ENCODE measurements at places on chromosomes 7 and 10.

- peak; percentile 88 for DNase-seq
These were observed 96.7 kb downstream of the HTR5A start for GRCh38 chr7:155166673-155167370.

GRCh38 chr7:33355386-33355785 is 226.0 kb downstream of the BBS9 start:
- no peak for DNase-seq

GRCh38 chr10:98655492-98655891 is 208.8 kb upstream of the HPS1 start:
- no peak for DNase-seq

DNA sequence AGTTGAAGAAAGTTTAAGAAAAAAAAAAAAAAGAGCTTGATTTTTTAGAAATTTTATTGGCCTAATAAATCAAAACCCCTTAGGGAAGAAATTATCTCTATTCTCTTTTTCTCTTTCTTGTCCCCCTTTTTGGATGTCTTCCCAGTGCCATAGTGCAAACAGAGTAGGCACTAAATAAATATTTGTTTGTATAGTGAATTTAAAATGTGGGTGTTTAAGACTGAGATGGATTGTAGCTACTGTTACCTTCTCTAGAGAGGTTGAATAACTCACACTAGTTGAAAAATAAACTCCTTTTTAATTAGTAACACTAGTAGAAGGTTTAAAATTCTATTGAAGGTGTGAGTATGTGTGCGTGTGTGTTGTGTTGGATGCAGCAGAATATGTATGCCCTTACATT is 783.8 kb downstream of the NXPH1 start:
- no peak for DNase-seq

GRCh38 chr7:88761779-88762178 is 2.3 kb downstream of the ZNF804B start:
- DNase-seq: no peak

- DNase-seq: no peak
These were observed 111.6 kb upstream of the TBX20 start for GRCh38 chr7:35365523-35365922.

DNA sequence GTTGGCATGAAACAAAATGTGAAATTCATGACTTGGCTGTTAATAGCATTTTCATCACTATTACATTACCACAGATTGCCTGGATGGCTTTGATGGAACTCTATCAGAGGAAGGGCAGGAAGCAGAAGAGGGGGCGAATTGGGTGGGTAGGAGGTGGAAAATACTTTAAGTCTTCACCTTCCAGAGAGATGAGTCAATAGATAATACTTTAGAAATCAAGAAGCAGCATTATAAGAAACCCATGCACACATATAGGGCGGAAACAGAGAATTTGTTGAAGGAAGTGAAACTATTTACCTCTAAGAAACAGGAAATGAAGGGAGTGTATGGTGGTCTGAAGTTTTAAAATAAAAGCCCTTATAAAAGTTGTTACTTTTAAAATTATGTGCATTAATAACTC is 152.1 kb upstream of the TARP start:
- no peak for DNase-seq

GRCh38 chr10:122617476-122618270 is 57.1 kb downstream of the DMBT1 start:
- no peak for DNase-seq

- peak; percentile 26 for DNase-seq
These were observed 624 bp upstream of the ZNF783 start for GRCh38 chr7:149261316-149261828.

- no peak for DNase-seq
These were observed 17.1 kb upstream of the TMEM120A start for GRCh38 chr7:76011442-76011861.

DNA sequence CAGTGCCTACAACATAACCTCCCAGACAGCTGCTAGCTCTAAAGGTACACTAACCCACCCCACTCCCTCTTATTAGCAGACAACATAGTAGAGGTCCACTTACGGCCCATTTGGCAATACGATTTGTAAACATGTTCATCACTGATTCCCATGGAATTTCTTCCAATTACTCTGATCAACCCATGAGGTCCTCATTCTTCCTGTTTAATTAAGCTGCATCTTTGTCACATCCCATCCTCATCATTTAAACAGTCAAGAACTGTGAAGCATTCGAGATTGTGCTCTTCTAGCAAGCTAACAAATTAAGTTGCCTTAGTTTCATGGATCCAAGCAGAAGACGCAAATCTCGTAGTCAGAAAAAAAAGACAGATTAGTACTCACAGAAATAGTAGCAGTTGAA is 622.2 kb upstream of the VSTM2A start:
- DNase-seq: no peak

- no peak for DNase-seq
These were observed 32.8 kb downstream of the CCNY start for GRCh38 chr10:35369049-35369611.

DNA sequence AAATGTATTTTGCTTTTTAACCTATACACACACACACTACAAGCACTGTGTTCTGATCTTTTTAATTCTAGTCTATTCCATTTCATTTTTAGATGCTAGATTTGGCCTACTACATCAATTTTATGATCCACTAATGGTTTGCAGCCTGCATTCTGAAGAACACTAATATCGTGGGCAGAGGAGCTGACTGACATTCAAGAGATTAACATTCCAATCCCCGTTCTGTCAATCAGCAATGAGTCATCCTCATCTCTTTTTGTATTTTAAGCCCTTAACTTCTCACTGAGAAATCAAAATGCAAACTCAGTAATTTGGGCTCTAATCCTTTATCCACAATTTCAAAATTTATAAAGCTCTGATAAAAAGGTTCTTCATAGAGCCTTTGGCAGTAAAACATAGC is 47.1 kb upstream of the GAD2 start:
- no peak for DNase-seq

- DNase-seq: no peak
These were observed 96.2 kb upstream of the AMPH start for GRCh38 chr7:38727184-38727940.

DNA sequence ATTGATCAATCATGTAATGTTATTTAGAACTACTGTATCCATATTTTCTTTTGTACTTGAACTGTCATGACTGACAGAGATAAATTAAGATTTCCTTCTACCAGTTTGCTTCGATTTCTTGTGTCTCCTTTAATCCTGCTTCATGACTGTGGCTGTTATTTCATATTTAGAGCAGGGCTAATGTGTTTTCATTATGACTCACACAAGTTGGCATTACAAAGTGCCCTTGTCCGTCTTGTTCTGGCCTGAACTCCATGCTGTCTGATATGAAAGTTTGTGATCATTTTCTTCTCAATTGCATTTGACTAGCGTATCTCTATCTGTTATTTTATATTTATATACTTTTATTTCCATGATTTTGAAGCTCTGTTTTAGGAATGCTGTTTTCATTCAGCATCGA is 344.1 kb upstream of the PRKCQ start:
- no peak for DNase-seq

GRCh38 chr10:125025341-125025740 is 83.4 kb downstream of the ZRANB1 start:
- no peak for DNase-seq
